Right lobe of liver (tissue), 6 donors: ENCODE measurements at places on chromosomes 1 and 21. TPM values are rescaled to one million over a fixed set of nuclear protein-coding genes. Genes with fewer than 3 reads are reported as not detected.
A peak's percentile ranks its signal among the peaks of the same experiment; 100 is the strongest.

MFSD2A gene
- total RNA-seq, result 161 TPM

FAM163A gene
- total RNA-seq, result not detected

RBM34 gene
- 25.2 TPM for total RNA-seq

S100A7A gene
- total RNA-seq, result not detected

NECTIN4 gene
- not detected for total RNA-seq

TEKT2 gene
- total RNA-seq, result not detected

MATN1 gene
- total RNA-seq, result not detected

LRRC38 gene
- total RNA-seq, result not detected

ACTA1 gene
- total RNA-seq, result 14.2 TPM

MYBPHL gene
- not detected for total RNA-seq

GOLT1A gene
- 49.4 TPM for total RNA-seq

ATP6V1G3 gene
- not detected for total RNA-seq

DNA sequence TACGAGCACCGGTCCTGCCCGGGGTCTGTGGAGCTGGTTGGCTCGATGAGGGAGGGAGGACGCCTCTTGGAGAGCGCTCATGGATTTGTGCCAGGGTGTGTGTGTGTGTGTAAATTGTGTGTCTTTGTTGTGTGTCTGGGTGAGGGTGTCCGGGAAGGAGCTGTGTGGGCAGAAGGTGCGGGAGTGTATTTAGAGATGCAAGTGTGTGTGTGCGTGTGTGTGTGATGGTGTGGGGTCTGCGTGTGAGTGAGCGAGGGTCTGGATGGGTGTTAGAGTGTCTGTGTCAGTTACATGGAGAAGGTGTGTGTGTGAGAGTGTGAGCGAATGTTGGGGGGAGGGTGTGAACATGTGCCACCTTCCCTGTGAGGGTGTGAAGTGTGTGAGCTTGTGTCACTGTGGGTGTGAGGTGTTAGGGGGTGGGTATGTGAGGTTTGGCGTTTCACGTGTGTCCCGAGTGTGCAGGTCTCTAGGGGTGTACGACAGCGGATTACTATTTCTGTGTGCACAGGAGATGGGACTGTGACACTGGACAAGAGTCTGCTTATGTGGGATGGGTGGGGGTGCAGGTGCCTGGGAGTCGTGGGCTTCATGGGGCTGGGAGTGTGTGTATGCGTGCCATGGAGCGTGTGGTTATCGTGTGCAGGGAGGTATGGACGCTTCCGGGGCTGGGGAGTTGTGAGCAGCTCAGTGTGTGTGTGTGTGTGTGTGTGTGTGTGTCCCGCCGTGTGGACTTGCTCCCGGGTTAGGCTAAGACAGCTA, 880 bp downstream of the IGSF21 start:
- DNase-seq, result no peak

GRCh38 chr1:41850029-41850428, 68.7 kb downstream of the HIVEP3 start:
- no peak for DNase-seq

DNA sequence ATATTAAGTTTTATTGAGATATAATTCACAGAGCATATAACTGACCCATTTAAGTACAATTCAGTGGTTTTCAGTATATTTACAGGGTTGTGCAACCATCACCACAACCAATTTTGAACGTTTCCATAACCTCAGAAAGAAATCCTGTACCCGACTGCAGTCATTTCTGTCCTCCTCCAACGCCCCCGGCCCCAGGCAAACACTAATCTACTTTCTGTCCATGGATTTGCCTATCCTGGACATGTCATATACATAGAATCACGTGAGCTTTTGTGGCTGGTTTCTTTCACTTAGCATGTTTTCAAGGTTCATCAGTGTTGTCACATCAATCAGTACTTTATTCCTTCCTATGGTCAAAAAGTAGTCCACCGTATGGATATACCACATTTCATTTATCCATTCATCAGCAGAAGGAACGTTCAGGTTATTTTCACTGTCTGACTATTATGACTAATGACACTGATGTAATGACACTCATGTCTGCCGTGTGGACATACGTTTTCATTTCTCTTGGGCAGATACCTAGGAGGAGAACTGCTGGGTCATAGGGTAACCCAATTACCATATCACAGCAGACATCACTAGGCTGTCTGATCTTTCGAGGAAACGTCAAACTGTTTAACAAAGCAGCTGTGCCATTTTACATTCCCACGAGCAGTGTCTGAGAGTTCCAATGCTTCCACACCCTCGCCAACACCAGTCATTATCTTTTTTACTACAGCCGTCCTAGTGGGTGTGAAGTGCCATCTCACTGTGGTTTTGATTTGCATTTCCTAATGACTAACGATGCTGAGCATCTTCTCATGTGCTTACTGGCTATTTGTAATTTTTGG, 30.8 kb downstream of the MRPL37 start:
- no peak for DNase-seq

DNA sequence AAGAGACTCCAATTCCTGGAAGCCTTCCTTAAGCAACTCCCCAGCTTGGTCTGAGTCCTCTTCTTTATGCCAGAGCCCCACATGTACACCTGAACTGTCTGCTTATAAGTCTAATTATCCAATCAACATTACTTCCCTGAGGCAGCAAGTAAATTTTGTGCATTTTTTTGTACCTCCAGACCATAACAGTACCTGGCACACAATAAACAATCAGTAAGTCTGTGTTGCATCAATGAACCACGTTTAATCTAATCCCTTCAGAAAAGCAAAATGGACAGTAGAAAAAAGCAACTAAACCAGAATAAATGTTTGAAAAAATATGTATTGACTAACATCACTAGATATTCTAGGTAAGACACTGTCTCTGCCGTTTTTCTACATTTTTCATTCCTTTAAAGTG, 20.5 kb downstream of the MRPL39 start:
- no peak for DNase-seq

DNA sequence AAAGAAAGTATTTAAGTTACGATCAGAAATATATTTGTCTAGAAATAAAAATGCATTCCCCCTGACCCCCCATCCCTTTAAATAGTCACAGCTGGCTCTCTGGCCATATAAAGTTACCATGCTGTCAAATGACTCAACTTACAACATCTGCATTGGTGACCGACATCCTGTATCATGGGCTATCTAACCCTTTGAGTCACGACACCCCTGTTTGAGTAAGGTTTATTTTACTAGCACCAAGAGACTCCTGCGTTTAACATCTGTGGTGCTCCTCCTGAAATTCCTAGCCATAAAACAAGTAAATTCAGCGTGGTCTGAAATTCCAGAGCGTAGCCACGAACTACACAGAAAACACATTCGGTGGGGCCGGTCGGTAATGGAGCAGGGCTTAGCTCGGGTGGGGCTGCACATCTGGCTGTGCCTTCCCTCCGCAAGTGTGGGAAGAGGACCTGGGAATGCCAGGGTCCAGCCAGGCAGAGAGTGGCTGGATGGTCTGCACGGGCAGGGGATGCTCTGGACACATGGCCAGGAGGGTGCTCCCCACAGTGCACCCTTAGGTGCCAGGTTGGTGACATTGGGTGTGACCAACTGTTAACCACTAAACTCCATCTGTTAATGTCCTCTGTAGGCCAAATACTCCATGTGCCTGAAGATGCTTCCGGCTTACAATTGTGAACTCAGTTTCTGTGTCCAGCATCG, 53.0 kb upstream of the CLDN14 start:
- DNase-seq, result no peak

DNA sequence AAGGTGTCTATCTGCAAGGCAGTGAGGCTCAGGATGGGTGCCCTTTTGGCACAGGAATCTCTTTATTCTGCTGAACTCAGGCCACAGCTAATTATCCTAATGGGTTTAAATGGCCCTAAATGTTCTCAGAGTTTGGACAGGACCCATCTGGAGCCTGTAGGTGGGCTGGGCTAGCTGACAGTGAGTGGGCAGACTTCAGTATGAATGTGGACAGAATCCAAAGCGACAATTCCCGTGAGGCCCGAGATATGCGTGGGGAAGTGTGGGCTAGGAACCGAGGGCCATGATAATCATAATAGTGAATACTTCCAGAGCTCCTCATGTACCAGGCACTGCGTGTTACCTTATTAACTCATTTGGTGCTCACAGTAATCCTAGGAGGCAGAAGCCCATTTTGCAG, 165.3 kb downstream of the GRIK3 start:
- no peak for DNase-seq

DNA sequence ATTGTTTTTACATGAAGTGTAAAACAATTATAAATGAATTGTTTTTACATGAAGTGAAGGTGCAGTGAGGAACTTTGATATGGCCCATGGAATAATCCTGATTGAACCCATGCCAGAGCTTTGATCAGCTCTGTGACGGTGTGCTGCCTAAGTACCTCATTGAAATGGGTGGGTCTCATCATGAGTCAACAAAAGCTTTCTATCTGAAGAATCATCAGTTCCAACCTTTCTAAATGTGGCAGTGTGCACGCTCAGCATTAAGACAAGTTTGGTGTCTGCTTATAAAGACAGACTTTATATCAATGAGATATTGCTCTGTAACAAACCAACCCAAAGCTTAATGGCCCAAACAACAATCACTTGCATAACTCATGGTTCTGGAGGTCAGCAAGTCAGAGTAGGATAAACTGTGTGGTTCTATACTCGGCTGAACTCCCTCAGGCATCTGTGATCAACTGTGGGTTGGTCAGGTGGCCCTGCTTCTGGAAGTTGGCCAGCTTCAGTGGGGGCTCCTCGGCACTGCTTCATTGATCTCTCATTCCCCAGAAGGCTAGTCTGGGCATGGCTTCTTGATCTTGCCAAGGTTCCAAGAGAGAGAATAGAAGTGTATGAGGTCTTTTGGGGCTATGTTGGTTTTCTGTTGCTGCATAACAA, 258.0 kb downstream of the LTN1 start:
- DNase-seq, result no peak

DNA sequence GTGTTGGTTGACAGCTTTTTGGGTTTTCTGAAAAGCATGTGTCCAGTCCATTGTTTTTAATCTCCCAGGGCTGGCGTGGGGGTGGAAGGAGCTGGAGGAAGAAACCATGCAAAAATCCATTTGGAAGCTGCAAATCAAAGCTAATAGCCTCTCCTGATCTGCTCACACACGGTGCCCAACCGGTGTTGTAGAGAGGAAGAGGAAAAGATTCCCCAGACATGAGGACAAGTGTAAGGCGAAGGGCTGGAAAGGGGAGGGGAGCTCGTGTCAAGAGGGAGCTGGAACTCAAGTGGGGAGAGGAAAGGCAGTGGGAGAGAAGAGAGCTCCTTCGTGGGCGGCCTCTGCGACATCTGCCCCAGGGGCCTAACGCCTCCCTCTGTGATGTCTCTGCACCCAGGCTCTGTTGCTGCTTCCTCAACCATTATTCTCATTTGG, 112.3 kb upstream of the IRF2BP2 start:
- DNase-seq, result no peak

DNA sequence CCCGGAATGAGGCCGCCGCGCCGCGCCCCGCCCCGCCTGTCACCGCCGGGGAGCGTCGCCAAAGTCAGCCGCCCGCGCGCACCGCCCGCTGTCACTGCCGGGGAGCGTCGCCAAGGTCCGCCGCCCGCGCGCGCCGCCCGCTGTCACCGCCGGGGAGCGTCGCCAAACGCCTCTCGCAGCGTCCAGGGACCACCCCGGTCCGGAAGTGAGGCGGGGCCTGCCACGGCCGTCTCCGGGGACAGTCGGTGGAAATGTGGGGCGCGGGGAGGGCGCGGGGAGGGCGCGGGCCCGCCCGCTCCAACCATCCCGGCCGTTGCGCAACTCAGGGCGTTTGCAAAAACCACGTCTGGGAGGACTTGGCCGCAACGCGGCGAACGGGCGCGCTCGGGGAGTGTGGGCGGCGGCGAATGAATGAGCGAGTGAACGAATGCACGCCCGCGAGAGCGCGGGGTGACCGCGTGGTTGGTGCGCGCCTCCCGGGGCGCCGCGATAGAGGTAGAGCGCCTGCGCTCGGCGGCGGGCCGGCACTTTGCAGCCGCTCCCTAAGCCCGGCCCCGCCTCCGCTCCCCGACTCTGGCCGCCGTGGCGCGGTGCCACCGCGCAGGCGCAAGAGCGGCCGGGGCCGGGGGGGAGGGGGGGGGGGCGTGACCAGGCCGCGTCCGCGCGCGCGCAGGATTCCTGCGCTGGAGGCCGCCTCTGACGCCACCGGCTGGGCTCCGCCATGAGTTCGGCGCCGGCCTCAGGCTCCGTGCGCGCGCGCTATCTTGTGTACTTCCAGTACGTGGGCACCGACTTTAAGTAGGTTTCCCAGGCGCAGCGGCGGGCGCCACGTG, at the start of the genes ACAP3 and PUSL1:
ACAP3 (minus strand) TSS at position 8 of the 833 bp plus-strand sequence. CDS start 115 bp downstream, outside the sequence.
PUSL1 (plus strand) TSS at position 675 of the 833 bp plus-strand sequence; CDS start at position 722, 47 bp downstream.
- peak; percentile 94 for DNase-seq

DNA sequence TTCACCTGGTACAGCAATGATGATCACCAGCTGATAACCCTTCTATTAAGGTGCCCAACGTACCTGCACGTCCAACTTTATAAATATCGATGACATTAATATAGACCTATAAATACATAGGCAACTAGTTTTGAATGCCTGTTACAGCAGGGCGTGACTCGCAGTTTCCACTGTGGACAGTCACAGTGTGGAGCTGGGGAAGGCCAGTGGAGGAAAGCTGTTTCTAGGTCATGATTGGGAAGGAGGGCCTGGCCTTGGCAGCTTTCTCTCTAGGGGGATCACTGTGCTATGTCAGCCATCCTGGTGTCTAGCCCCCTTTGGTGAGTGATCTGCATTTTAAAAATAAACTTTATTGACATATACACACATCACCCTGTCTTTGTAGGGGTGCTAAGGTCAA, 4.4 kb upstream of the PRDM15 start:
- no peak for DNase-seq

DNA sequence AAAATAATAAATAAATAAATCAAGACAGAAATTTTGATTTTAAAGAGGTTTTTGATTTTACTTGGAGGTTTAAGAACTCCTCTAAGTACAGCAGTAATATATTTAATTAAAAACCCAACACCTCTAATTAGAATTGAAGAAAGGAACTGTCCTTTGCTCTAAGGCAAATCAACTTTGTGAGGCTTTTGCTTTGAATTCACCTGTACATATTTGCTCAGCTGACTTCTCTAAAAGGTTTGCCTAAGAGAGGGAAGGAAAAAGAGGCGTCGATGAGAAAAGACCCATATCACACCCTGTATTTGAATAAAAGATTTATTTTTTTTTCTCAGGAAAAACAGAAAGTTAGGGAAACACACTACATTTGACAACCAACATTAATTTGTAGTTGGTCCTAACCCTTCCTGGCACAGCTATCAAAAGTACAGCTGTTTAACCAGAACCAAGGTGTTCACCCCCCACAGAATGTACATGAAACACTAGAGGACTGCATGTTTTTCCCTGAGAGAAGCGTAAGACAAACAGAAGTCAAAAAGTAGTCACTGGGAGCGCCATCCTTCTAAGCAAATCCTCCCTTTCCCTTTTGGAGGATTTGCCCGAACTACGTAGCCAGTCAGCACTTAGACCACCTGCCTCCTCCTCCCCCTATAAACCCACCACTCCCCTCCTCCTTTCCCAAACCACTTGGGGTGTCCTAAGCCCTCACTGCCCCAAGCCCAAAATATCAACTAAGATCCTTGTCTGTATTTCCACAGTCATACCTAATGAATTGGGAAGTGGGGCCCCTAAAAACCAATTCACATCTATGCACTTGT, 4.9 kb downstream of the MCL1 start:
- DNase-seq, result no peak

- peak; percentile 68 for DNase-seq
Measured at GRCh38 chr1:65065524-65066418, 82.2 kb upstream of the AK4 start.
